ENCODE measurements at places on chromosomes 4 and X. TPM values are rescaled to one million over a fixed set of nuclear protein-coding genes. Genes with fewer than 3 reads are reported as not detected.
A peak's percentile ranks its signal among the peaks of the same experiment; 100 is the strongest.

NKX3-2 gene
- under 0.01 TPM for total RNA-seq

DNA sequence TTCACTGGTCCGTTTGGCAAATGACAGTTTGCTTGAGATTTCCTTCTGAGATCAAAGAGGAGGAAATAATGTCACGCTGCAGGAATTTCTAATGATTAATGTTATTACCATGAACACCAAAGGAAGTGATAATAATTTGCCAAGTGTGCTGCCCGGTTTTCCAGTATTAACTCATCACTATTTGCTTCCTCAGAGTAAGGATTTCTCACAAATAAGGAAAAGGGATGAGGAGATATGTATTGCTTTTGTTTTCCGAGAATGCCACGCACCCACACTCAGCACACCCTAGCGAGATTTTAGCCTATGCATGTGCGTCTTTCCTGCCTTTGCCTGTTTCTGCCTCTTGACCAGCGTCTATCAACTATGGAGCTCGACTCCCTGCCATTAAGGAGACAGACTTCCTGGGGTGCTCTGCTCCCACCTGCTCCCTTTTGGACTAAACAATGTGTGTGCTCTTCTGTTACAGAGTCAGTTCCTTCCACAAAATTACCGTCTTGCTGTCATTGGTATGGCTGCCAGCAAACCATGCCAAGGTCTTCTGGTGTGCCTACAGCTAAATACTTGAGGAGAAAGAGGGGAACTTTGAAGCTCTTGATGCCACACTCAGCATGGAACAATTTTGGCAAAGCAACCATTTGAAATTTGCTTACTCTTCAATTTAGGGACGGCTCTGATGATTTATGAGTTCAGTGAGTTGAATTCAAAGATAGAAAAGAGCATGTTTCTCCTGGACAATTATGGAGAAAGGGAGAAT lies 393.1 kb upstream of the ZFP42 start:
- DNase-seq: peak; percentile 86

CTAG2 gene
- not detected for total RNA-seq

GRCh38 chr4:89992744-89993143 lies 98.1 kb downstream of the MMRN1 start:
- DNase-seq: no peak

HAND2 gene
- 1.1 TPM for total RNA-seq

SLC16A2 gene
- total RNA-seq: 1.3 TPM

DNA sequence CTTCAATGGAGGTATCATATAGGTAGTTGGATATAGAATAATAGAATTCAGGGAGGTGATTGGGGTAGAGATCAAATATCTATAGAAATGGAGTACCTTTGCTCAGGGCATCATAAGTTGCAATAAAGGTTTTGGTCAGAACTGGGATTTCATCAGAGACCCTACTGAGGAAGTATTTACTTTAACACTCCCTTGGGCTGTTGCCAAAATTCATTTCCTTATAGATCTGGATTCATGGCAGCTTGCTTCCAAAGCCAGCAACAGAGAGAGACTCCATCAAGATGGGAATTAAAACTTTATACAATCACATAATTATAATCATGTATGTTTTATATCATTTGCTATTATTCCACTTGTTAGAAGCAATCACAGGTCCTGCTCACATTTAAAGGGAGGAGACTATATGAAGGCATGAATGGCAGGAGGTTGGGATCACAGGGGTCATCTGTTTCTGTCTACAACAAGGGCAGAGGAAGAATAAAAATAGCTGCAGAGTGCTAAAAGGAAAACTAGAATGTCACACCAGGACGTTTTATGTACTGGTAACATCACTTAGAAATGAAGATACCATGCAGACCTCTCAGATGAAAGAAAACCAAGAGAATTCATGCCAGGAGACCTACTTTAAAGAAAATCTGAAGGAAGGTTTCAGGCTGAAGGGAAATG lies 902.1 kb upstream of the LCORL start:
- DNase-seq: peak; percentile 8

GRCh38 chrX:68936126-68936525 lies 107.3 kb downstream of the EFNB1 start:
- no peak for DNase-seq

ABLIM2 gene
- 2.8 TPM for total RNA-seq

HNRNPDL gene
- total RNA-seq: 141 TPM

DNA sequence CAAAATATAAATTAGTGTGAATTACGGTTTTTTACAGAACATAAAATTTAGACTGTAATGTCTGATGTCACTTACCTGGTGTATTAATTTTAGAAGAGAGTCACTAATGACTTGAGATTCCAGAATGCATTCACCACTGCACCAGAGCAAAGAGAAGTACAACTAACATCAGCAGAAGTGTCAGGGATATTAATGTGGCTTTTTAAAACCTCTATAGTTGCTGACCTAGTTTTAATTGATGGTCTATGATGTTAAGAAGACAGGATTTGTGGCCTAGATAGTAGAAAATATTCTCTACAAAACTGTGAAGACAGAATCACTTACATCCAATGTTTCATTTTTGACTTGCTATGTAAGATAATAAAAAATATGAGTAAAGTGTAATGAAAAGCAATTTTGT lies 1181.6 kb downstream of the RAPGEF2 start:
- DNase-seq: no peak

DNA sequence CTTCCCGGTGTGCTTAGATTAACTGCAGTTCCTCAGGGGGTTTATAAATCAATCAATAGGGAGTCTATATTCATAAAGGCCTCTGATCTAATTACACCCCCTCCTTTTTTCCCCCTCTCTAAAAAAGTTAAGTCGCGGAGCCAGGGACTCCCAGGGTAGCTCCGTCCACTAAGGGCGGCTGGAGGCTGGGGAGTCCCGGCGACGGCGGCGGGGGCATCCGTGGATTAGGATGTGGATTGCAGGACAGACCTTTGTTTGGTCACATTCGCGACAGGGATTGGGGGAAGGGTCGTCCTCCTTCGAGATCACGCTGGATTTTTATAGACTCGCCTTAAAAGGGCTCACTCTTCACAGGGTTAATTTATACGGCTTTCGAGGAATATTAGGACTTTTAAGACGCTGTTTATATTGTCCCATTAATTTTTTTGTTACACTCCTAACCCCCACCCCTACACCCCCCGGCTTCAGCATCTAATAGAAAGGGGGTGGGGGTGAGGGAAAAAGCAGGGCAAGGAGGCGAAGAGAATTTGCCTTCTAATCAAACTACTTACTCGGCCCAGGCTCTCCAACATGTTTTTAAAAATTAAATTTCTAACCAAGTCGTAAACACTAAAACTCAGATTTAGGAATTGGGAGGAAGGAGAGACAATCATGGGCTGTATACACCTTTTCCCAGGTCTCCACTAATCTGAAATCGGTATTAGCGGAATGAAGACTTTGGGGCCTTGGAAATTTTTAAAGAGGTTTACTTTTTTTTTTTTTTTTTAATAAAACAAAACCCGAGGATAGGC lies 8.5 kb downstream of the PITX2 start:
- no peak for DNase-seq
